T-helper 22 cell (primary cell): ENCODE measurements at places on chromosomes 2 and 18.

DNA sequence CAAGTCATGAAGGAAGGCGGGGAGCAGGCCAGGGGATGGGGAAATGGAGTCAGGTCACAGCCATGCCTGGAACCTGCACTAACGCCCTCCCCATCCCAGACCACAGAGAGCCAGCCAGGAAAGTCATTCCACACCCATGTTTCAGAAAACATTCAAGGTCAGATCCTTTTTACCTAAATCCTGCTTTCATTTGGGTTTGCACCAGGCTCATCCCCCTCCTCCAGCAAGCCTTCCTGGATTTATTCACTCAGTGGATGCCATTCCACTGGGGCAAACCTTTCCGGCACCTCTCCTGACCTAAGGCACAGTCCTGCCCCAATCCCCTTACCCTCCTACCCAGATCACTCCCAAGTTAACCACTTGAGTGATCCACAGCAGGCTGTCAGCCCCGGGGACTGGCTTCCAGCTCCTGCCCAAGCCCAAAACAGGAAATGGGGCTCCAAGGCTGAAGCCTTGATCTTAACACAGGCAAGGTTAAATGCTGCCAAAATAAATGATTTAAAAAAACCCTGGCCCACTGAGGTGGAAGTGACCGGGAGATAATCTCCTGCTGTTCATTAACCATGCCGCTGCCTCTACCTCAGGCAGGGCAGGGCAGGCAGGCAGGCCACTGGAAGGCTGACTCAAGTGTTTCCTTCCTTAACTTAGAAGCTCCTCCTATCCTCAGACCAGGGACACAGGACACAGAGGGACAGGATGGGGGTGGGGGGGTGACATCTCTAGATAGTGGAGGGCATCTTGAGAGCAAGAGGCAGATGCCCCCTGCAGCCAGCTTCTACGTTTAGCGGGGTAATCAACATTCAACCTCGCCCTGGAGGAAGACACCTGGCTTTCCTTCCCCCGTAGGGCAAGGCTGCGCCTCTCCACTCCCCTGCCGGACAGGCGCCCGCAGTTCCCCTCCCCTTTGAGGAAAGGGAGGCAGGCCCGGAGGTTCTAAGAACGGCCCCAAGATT lies 1.4 kb downstream of the RAB11FIP5 start:
- no peak for DNase-seq

- no peak for DNase-seq
Measured at GRCh38 chr2:23379220-23379695, 5.7 kb upstream of the KLHL29 start.

- DNase-seq, result no peak
Measured at GRCh38 chr18:13982126-13982525, 66.8 kb upstream of the MC2R start.

GRCh38 chr2:182144041-182144775 lies 158.6 kb downstream of the PPP1R1C start:
- no peak for DNase-seq

DNA sequence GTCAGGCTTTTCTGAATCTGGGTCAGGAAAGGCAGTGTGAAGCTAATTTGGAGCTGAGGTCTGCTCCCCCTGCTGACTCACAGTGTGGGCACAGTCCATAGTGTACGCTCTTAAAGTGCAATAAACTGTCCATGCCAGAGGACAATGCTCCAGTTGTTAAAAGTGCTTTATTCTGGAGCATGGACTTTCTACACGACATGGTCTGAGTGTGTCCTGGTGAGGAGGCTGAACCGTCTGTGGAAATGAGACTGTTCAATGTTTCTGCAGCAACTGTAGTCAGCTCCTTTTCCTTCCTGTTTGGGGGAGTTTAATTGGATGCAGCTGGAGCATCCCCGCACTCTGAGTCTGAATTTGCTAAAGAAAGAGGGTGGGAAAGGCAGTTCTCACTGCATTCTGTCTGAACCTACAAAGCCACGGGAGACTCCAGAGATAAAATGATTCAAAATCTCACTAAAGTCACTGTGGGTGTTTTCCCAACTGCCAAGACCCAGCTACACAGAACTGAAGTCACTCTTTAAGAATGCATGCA lies 110.2 kb upstream of the TRIB2 start:
- DNase-seq, result no peak

DNA sequence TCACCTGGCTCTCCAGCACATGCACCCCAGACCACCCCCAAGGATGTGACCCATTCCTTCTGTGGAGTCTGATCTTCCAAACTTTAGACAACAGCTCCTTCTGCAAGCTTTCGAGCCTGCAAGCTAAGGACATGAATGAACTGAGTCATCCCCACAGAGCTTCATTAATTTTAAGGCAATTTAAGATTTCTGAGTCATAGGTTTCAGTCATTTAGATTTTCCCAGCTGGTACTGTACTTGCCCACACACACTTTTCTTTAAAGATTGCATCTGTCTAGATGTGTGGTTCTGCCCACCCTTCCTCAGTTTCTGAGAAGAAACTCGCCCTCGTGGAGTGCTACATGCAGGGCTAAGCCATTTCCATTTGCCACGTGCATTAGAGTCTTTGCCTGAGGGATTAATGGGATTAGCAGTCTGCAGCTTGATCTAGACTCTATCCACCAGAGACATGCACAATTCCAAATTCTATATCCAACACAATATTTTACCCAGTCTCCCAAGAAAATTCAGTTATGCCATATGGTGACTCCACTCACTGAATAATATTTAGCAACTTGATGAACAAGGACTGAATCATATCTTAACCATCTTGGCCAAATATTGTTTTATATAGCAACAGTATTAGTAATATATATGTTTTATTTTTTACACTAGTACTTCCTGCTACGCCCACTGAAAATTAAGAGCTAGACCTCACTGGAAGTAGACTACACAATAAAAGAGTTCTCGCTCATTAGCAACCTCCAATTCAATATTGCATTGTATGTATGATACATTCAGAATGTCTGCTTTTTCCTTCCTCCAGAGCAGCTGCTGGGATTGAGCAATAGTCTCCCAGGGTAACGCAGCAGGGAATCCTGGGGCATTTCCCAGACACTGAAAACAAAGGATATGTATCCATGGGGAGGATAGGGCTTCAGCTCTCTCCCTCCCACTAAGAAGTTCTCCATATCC lies 14.3 kb upstream of the TRIB2 start:
- DNase-seq, result no peak

DNA sequence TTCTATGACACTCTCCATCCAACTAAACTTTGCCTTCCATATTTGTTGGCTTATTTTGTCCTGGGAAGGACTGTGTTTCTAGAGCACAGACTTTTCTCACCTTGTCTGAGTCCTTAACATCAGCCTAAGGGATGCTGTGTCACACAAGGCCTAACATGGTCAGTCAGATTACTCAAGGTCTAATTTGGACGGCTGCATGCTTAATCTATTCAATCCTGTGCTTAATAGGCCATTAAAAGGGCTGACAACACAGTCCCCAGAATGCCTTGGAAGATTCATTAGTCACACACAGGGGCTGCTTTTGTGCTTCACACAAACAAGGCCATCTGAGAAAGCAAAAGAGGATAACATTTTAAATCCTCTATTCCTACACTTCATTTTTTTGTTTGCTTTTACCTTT lies 84.0 kb downstream of the DYNAP start:
- DNase-seq, result no peak
